ENCODE measurements at places on chromosomes 12 and 14.

GRCh38 chr12:85283560-85283959 lies 3.5 kb downstream of the ALX1 start:
- DNase-seq: no peak

GRCh38 chr12:24463375-24463774 lies 485.5 kb downstream of the BCAT1 start:
- no peak for DNase-seq

DNA sequence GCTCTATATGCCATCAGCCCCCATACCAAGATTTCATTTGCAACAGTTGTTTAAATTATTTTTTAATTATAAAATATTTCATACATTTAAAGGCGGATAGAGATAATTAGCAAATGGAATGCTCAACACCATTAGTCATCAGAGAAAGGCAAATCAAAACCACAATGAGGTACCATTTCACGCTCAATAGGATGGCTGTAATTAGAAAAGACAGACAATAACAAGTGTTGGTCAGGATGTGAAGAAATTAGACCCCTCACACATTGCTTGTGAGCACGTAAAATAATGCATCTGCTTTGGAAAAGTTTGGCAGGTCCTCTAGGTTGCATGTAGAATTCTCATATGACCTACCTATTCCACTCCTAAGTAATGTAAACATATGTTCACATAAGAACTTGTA lies 35.3 kb upstream of the EPS8 start:
- DNase-seq: no peak

- DNase-seq: no peak
These were observed 91.7 kb downstream of the ZFP36L1 start for GRCh38 chr14:68701001-68701741.

DNA sequence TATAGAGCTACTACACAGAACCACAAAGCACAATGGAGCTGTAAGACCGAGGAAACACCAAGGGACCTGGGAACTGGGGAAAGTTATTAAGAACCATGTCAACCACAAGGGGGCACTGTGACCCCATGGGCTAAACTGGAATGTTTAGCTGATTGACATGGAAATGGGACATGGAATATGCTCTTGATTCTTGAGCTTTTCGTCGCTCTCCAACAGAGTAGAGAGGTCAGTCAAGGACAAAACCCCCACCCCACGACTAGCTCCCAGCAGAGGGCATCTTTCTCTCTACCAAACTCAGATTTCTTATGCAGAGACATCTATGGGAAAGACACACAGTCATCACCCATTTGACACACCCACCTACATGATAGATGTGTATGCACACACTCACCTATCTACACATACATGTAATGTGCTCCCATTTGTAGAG lies 10.1 kb downstream of the NDRG2 start:
- peak; percentile 23 for DNase-seq

- DNase-seq: no peak
These were observed 24.5 kb upstream of the PPP1R13B start for GRCh38 chr14:103871596-103872480.

GRCh38 chr12:31645924-31646323 lies 13.6 kb upstream of the ETFBKMT start:
- no peak for DNase-seq

DNA sequence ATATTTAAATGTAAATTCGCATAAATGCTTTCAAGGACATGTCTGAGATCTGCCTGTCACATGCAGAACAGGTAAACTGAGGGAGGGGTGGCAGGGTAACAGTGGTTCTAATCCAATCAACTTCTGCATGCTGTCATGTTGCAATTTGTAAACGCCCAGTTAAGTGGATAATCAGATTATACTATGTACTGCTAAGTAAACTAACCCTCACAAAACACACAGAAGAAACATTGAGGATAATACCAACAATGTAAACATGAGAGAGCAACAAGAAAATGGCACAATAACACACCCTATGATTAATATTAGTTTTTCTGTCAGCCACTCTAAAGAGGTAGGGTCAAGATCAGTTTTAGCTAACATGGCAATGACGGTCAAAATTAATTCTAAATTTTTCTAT lies 123.7 kb downstream of the KIF21A start:
- DNase-seq: no peak

All from AG04449 (cell line).